T-helper 17 cell (primary cell): ENCODE measurements at places on chromosomes 16 and 17.

GRCh38 chr16:35533683-35534082, 2074.3 kb downstream of the TP53TG3F start:
- DNase-seq, result no peak

DNA sequence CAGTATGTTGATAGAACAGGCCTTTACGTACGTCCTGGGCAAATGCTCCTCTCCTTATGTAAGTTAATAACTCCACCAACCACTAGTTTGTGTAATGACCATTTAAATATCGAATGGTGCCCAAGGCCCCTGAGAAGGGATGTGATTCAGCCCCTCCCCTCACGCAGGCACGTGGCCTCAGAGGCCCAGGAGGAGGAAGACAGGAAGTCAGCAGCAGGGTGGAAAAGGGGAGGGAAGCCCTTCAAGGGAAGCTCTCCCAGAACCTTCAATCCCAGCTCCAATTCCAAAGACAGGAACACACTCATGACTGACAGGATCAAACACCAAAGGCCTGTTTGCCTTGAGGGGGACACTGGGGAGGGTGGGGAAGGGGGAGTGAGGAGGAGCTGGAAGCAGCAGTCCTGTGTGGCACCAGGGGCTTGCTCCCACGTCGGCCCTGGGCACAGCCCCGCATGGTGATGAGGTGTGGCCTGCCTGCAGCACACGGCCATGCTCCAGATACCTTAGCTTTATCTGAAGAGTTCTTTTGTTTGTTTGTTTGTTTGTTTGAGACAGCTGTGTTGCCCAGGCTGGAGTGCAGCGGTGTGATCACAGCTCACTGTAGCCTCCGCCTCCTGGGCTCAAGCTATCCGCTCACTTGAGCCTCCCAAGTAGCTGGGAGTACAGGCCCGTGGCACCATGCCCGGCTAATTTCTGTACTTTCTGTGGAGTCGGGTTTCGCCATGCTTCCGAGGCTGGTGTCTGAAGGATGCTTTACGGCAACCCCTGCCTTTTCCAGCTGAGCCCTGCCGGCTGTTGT, 105.0 kb downstream of the ZNF778 start:
- DNase-seq, result no peak

DNA sequence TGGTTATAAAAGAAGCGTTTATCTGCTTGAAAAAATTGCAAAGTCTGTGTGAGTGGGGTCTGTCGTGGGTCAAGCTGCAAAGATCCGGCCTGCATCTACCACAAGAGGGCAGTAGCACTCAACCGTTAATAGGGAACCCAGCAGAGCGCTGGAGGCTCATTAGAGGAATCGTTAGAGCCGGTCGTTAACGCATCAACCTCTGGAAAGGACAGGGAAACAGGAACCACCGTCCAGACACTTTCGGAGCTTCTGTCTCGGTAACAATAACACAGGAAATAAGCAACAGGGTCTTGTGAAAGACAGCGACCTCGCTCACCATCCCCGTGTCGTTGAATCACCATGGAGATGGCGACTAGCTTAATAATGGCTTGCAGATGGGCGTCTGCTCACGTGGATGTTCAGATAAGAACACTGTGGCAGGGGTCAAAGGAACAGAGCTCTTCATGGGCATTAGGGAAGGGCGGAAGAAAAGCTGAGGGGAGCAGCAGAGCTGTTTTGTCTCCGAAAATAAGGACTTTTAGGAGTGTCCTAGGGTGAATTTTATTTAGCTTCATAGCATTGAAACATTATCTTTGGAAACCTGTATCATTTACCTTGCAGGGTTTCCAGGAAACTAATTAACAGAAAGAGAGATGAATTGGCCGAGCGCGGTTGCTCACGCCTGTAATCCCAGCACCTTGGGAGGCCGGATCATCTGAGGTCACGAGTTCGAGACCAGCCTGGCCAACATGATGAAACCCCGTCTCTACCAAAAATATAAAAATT, 11.9 kb upstream of the NSRP1 start:
- peak; percentile 32 for DNase-seq

- no peak for DNase-seq
These were observed 5.4 kb upstream of the EFCAB13 start for GRCh38 chr17:47318197-47318918.

DNA sequence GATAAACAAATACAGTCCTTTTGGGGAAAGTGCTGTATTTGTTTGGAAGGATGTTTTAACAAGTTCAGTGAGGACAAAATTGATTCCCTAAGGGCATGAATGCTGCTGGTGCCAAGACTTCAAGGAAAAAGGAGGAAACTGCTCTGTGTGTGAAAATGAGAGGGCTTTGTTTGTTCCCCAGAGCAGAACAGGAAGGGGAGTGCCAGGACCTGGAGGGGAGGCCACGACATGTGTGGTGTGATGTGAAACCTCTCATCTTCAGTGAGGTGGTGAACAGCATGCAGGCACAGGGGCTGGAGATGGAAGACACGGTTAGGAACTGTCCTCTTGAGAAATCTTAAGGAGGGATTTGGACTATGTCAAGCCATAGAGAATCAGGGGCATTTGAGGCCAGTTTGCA, 46.6 kb upstream of the GRIN2A start:
- no peak for DNase-seq

DNA sequence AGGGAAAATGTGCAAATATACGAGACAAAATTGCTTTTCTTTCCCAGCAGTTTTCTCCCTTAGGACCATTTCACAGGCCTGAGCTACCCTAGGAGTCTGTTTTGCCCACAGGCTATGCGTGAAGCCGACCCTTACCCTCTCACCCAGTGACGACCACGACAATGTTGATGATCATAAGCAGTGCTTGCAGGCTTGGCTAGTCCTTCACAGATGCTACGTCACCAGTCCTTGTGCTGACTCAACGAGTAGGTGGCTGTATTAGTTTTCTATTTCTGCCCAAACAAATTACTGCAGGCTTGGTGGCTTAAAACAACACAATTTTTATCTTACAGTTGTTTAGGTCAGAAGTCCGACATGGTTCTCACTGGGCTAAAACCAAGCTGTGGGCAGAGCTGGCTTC, 574.6 kb upstream of the HSBP1 start:
- DNase-seq, result no peak

GRCh38 chr16:52453644-52454043, 93.3 kb downstream of the TOX3 start:
- no peak for DNase-seq

DNA sequence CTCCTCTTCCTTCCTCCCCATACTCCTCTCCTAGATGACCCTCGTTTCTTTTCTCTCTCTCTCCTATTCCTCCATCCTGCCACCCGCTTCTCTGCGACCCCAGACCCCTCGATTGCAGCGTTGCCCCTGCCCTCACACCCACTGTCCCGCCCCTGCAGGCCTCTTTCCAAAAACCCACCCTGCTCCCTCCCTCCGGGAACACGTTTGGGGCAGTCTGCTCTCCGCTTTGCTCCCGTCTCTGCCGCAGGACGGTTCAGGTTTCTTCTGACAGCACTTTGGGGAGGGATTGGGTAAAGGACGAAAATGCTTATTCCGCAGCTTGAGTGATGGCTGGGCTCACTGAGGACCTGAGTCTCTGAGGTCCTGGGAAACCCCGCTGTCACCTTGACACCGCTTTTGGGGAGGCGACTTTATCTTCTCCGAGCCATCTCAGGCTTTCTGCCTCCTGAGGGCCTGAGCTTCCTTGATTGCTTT, 690 bp downstream of the NDE1 start:
- DNase-seq, result peak; percentile 52
